Activated T-helper 1 cell treated with Interleukin-2 at 50 U/mL for 16 hours (primary cell): ENCODE measurements at places on chromosomes 6 and 20.

DNA sequence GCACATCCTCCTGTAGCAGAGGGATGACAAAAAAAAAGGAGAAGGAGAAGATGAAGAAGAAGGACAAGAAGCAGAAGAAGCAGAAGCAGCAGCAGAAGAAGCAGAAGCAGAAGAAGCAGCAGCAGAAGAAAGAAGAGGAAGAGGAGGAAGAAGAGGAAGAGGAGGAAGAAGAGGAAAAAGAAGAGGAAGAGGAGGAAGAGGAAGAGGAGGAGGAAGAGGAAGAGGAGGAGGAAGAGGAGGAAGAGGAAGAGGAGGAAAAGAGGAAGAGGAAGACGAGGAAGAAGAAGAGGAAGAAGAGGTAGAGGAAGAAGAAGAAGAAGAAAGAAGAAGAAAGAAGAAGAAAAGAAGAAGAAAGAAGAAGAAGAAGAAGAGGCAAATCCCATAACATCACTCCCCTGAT, 35.0 kb upstream of the AHI1 start:
- no peak for DNase-seq

DNA sequence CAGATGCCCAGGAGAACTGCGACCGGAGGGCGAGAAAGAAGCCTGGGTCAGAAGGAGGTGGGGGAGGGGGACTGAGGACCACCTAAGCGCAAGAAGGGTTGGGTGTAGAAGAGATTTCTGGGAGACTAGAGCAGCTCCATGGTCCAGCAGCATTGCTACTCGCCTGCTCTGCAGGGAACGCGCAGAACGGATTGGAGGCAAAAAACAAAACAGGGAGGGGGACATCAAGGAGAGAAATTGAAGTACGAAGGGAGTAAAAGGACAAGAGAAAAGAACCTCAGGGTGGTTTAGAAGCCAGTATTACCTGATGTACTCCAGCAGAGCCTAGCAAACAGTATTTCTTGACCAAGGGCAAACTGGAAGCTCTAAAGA, 537 bp upstream of the GABBR1 start:
- no peak for DNase-seq

DNA sequence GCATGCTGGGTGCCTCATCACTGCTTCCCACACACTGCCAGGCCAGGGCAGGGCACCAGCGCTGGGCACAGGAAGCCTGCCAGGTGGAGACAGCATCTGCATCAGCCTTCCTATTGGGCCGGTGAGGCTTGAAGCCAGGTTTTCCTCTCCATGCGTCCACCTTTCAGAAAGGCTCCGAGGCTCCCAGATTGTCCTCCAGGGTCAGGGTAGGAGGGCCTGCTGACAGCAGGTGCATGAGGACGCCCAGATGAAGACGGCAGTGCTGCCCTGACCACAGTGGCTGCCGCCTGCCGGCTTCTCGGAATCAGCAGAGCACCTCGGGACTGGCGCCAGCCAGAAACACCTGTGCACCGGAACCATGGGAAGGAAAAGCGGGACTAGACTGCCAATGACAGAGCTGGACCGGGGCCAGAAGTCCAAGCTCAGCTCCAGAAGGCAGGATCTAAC, 170.5 kb upstream of the CST7 start:
- no peak for DNase-seq

GRCh38 chr6:113830140-113830539, 27.0 kb upstream of the MARCKS start:
- no peak for DNase-seq

DNA sequence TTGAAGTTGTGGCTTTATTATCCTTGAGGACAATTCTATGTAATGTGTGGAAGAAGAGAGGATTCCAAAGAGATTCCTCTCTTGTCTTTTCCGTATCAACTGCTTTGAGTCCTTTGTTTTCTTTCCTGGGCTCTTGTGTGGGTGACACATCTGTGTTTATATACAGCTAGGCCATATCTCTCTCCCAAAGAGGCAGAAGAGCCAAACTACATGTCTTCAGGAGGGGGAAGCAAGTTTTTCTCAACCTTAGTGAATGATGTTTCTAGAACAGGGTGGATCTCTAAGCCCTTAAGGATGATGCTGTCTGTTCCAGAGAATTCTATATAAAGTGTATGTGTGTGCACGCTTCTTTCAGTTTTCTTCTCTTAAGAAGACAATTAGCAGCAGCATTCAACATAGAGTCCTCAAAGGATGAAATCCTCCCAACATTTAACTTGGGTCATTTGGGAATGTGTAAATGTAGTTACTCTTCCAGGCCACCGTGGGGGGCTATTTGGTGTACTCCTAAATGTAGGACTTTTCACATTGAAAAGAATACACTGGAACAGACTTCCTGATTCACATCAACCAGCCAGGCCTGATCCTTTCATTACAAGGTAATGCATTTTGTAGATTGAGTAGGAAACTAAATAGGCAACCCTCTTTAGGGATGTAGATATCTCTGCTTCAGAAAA, 92.8 kb upstream of the EEF1E1 start:
- DNase-seq: no peak

DNA sequence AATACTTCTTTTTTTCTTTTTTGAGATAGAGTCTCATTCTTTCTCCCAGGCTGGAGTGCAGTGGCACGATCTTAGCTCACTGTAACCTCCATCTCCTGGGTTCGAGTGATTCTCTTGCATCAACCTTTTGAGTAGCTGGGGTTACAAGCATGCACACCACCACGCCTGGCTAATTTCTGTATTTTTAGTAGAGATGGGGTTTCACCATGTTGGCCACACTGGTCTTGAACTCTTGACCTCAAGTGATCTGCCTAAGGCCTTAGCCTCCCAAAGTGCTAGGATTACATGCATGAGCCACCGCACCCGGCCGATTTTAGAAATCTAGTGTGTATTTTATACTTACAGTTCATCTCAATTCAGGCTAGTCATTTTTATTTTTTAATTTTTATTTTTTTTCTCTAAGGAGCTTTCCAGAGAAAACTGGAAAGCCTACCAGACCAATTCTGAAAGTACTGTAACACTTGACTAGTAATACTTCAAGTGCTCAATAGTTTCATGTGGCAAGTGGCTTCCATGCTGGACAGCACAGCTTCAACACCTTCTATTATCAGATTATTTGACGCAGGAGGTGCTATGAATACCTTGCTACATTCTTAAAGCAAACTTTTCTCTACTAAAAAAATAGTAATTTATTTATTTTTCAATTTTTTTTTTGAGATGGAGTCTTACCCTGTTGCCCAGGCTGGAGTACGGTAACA, 25.0 kb downstream of the POLR1C start:
- DNase-seq: no peak

DNA sequence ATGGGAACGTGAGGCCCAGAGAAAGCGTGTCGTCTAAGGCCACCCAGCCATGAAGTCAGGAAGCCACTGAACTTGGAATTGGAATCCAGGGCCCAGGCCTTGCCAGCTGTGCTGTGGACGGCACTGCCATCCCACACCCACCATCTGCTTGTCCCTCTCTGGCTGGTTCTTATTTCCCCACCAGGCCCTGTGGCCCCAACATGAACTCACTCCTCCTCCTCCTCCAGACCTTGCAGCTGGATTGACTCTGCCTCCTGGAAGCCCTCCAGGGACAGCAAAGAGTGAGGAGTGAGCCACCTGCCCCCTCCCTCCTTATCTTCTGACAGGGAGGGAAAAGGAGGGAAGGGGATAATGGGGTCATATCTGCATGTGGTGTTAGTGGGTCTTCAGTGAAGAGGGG, 16.0 kb upstream of the IP6K3 start:
- DNase-seq: no peak

DNA sequence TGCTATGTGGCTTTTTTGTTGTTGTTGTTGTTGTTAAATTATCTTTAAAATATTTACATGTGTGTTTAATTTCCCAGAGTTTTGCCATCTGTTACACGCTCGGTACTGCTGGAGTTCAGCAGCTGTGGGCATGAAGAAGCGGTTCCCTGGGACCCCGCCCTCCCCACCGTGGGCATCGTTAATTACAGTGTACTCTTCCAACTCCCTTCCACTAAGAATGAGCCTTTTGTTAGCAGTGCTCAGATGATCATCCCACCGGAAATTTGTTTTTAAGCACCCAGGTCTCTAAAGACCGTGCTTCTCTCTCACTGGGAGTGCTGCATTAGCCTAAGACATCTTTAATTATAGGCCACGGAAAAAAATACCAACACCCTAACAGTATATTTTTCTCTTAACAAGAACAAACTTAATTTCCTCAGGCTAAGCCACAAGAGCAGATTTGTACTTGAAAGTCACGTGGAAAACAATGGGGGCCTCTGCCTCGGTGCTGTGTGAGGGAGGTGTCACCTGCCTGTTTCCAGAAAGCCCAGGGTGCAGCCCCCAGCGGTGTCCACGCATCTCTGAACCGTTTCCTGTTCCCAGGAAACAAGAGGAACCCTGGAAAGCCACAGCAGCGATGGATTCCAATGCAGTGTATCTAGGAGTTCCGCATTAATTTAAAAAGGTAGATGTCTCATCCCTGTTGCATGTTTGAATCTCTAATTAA, 113.3 kb upstream of the FRMD1 start:
- DNase-seq: no peak

- no peak for DNase-seq
Observed at GRCh38 chr6:15358579-15359327, 112.9 kb downstream of the JARID2 start.

GRCh38 chr20:3168079-3168828, 5.1 kb downstream of the LZTS3 start:
- no peak for DNase-seq

- no peak for DNase-seq
Observed at GRCh38 chr6:160667639-160668481, 3.8 kb upstream of the LPA start.

- DNase-seq: no peak
Observed at GRCh38 chr6:52132292-52132691, 44.9 kb upstream of the PKHD1 start.

DNA sequence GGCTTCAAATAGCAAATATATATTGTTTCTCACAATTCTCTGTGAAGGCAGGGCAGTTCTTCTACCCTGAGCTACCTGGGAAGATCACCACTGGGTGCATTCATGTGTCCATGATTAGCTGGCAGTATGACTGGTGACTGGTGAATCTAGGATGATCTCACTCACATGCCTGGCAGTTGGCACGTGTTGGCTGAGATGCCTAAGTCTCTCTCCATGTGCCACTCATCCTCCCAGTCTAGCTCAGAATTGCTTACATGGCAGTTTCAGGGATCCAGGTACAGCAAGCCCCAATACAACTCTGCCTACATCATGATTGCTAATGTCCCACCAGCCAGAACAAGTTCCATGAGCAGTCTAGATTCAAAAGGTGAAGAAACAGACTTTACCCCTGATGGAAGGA, 346.8 kb upstream of the CNR1 start:
- DNase-seq: no peak

GRCh38 chr20:64244281-64244805, 11.2 kb upstream of the PCMTD2 start:
- DNase-seq: no peak

DNA sequence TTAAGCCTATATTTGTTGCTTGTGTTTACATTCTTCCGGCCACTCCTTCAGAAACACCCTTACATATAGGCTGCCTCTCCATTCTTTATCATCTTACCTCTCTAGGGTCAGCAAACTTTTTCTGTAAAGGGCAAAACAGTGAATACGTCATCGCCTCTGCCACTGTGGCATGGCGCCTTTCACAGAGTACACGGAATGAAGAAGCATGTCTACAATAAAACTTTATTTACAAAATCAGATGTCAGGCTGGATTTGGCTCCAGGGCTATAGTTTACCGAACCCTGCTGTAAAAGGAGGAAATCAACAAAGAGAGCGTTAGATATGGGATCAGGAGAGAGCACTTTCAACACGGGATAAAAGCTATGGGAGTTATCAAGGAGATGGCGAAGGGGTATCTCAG, 9.3 kb upstream of the NCR2 start:
- no peak for DNase-seq

GRCh38 chr6:37340639-37340943, 13.2 kb upstream of the RNF8 start:
- no peak for DNase-seq

- DNase-seq: no peak
Observed at GRCh38 chr20:2865101-2865500, 8.2 kb upstream of the PTPRA start.

DNA sequence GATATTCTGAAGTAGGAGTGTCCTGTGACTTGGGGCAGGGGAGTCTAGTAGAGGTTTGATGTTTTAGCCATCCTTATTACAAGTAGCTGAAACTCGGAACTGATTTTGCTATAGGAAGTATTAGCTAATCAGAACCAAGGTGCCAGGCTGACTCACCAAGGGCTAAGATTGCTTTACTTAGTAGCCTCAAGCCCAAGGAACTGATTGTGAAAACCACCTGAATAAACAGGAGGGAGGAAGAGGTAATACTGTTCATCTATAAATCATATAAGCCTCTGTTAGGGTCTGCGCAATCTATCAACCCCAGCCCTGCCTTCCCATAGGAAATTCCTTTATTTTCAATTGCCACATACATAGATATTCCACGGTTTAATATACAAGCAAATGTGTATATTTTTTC, 54.4 kb downstream of the GNAS start:
- no peak for DNase-seq

DNA sequence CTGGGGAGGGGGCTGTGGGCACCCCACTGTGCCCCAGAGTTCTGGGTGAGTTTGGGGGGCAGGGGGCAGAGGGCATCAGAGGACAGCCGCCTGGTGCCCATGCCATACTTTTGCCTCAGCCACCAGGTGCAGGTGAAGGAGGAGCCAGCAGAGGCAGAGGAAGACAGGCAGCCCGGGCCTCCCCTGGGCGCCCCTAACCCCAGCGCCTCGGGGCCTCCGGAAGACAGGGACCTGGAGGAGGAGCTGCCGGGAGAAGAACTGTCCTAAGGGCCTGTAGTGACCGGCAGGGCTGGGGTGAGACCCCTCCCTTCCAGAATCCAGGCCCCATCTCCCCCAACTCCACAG, 39.6 kb upstream of the MDFI start:
- DNase-seq: no peak

DNA sequence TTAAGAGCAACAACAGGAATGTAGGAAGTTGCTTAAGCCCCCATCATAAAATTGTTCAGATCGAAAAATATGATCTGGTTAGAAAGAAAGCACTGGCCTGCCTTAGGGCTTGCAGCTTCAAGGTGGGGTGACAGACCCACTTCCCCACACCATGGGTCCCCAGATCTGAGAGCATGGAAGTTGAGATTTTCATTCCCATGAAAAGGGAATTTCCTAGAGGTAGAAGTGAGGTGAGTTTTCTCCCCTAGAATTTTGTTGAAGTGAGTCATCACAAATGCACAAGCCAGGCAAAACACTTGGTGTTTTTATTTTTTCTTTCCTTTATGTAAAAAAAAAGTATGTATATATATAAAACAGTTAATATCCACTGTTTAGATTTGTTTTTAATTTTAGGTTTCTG, 213.6 kb upstream of the SUPT3H start:
- no peak for DNase-seq

DNA sequence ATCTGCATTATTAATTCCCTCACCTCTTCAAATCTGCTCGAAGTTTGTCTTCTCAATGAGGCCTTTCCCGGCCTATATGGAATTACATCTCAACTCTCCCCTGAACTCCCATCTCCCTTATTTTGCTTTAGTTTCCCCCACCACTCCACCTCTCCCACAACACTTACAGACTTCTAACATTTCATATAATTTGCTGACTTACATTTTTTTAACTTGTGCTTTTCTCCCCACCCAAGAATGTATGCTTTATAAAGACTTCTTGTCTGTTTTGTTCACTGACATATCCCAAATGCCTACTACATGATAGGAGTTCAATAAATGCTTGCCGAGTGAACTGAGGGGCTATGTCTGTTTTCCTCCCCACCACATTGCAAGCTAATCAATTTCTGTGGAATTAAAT, 3.9 kb upstream of the MARCKS start:
- DNase-seq: no peak

- DNase-seq: no peak
Observed at GRCh38 chr6:160990847-160991405, 643 bp upstream of the MAP3K4 start.
